ENCODE measurements at places on chromosomes 11 and 22.
A peak's percentile ranks its signal among the peaks of the same experiment; 100 is the strongest.

DNA sequence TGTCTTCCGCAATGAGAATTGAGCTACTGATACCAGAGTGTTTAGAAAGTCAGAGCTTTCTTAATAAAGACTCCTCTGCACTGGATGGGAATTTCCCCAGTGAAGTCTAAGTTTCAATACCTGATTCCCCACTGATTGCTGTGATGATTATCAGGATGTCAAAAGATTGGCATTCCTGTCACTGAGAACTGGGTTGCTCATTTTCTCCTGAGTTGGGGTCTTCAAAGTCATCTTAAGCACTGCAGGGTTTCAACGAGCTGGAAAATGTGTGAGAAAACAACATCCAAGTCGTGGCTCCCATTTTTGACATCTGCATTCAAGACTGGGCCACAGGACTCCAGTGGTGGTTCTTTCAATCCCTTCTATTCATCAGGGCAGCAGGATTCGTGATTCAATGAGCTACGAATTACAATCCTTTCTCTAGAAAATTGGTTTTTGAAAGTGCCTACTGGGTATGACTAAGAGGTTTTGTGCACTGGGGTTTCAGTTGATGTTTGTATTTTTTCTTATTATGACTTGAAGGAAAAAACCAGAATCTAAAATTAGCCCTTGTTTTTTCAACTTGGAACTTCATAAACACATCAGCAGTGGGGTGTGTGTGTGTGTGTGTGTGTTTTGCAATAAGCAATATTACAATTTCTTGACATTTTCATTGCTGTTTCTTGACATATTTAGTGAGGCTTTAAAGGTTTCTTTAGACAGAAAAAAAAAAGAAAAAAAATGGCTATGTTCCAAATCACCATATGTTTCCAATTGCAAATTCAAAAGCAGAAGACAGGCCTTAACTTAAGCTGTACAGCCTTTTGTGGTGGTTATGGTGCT, 233.0 kb downstream of the FAM76B start:
- H3K4me3 ChIP-seq, result no peak overlapping the region
- H3K27me3 ChIP-seq, result no peaks in the 10 kb centered on the region
- peak overlapping the region; percentile 24 for H3K27ac ChIP-seq
- no peaks in the 10 kb centered on the region for H3K36me3 ChIP-seq
- H3K4me1 ChIP-seq, result peaks cover 25% of the 10 kb centered on the region
- DNase-seq, result no peak

DNA sequence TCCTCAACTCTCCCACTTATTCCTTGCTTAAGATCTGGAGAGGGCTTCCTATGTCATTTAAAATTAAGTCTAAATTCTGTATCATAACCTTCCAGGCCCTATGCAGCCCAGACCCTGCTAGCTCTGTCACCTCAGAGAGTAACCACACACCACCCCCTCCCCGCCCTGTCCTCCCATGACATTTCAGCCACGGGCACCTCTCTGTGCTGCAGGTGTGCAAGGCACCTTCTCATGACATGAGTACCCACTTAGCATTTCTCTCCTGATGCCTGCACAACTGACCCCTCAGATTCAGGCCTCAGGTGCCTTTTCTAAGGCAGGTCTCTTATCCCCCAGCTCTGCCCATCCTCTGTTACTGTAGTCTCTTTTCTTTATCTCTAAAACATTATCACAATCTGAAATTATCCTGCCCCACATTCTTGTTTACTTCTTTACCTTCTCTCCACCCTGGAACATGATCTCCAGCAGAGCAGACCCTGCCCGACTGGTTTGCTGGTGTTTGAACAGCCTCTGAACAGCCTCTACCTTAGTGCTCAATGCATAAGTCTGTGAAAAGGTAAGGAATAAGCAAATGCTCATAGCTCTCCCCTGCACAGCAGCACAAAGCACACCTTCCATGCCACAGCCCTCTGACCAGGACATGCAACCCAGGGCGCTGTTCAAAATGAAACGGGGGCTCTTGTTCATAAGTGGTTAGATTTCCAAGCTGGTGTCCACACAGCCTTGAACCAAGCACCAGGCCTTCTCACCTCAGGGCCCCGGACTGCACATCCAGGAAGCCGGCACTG, 196.1 kb upstream of the B3GAT1 start:
- H3K27me3 ChIP-seq, result peaks cover 4% of the 10 kb centered on the region
- no peaks in the 10 kb centered on the region for H3K36me3 ChIP-seq
- DNase-seq, result no peak
- H3K4me3 ChIP-seq, result no peak overlapping the region
- H3K27ac ChIP-seq, result peak overlapping the region; percentile 55
- no peaks in the 10 kb centered on the region for H3K4me1 ChIP-seq

GRCh38 chr11:44286268-44286880, 23.6 kb downstream of the ALX4 start:
- H3K27me3 ChIP-seq, result peaks cover 22% of the 10 kb centered on the region
- no peaks in the 10 kb centered on the region for H3K36me3 ChIP-seq
- H3K4me3 ChIP-seq, result no peak overlapping the region
- peaks cover 4% of the 10 kb centered on the region for H3K4me1 ChIP-seq
- H3K27ac ChIP-seq, result no peak overlapping the region
- peak; percentile 79 for DNase-seq

- H3K4me1 ChIP-seq, result peaks cover 3% of the 10 kb centered on the region
- DNase-seq, result no peak
- no peaks in the 10 kb centered on the region for H3K36me3 ChIP-seq
- no peaks in the 10 kb centered on the region for H3K27me3 ChIP-seq
- no peak overlapping the region for H3K27ac ChIP-seq
These were observed 21.9 kb upstream of the CYB5R3 start for GRCh38 chr22:42670921-42671709.

- H3K27me3 ChIP-seq, result peaks cover 23% of the 10 kb centered on the region
- DNase-seq, result no peak
- no peak overlapping the region for H3K4me3 ChIP-seq
- no peaks in the 10 kb centered on the region for H3K36me3 ChIP-seq
- no peaks in the 10 kb centered on the region for H3K4me1 ChIP-seq
These were observed 6.2 kb downstream of the DUSP8 start for GRCh38 chr11:1565904-1566247.

DNA sequence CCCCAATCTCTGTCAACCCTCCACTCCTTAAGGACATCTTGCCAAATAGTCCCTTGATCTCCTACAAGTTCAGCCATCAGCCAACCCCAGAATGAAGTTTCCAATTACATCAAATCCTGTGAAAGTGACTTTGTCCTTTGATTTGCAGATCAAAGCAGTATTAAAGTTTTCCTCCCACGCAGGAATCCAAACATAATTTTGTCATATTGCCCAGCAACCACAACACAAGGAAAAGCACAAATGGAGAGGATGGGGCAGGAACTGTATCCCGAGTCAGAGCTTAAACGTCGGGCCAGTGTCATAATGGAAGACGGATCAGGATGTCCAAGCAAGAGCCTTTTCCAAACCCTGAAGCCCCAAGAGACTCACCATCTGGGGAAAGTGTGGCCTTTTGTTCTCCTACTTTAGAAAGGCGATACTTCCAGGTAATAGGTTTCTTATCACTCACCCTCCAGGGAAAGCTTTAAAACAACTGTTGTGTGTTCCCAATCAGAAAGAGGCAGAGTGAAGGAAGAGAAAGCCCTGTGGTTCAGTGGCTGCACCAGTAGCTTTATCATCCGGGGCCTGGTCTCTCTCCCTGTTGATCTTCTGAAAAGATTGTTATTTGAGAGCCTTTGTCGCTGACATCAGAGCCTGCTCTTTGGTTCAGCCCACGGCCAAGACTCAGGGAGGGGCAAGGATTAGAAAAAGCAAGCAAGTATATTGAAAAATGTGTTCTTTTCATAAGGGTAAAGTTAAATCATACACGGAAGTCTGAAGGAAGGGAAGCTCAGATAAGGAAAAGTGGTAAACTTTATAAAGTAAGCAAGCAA, 41.7 kb downstream of the EXPH5 start:
- H3K27me3 ChIP-seq, result no peaks in the 10 kb centered on the region
- no peak overlapping the region for H3K4me3 ChIP-seq
- no peaks in the 10 kb centered on the region for H3K36me3 ChIP-seq
- peaks cover 19% of the 10 kb centered on the region for H3K4me1 ChIP-seq
- no peak for DNase-seq

DNA sequence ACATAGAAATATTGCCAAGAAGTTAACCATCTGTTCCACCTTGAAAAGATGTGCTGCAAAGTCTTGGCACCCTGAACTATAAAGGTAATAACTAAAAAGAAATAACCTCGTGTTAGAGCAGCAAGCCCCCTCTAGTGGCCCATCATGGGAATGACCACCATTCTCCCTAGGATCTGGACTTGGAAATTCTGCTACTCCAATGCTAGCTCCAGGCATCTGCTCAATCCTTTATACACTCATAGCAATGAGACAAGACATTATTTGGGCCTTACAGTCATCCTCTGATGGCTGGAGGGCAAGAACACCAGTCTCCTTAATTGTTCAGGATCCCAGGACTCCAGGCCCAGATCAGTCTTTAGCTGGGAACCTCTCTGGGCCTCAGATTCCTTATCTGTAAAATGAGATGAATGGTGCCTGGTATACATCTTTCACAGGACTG, 76.0 kb downstream of the CWC15 start:
- no peaks in the 10 kb centered on the region for H3K4me1 ChIP-seq
- no peak overlapping the region for H3K27ac ChIP-seq
- H3K27me3 ChIP-seq, result no peaks in the 10 kb centered on the region
- DNase-seq, result peak; percentile 39
- H3K4me3 ChIP-seq, result no peak overlapping the region

DNA sequence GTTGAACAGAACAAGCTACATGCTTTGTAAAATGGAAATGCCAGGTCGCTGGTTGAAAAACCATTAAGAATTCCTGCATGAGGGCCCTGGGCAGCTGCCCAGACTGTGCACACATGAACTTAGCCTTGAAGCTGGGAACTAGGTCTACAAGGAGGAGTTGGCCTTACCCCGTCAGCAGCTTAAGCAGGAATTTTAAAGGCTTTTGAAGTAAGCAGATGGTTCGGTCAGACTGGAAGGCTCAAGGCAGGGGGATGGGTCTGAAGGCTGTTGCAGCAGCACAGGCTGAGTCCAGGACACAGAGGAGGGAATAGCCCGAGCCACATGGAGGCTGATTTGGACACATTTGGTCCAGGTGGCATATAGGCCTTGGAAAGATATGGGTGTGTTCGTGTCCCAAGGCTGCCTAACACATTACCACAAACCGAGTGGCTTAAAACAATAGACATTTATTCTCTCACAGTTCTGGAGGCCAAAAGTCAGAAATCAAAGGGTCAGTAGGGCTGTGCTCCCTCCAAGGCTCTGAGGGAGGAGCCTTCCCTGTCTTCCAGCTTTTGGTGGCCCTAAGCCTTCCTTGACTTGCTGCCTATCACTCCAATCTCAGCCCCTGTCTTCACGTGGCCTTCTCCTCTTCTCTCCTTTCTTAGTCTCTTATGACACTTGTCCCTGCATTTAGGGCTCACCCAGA, 11.6 kb downstream of the LIF start:
- H3K36me3 ChIP-seq, result no peaks in the 10 kb centered on the region
- no peak for DNase-seq
- peaks cover 28% of the 10 kb centered on the region for H3K4me1 ChIP-seq

GRCh38 chr22:46941968-46942798, 179.7 kb downstream of the TBC1D22A start:
- no peak overlapping the region for H3K27ac ChIP-seq
- no peaks in the 10 kb centered on the region for H3K36me3 ChIP-seq
- H3K4me3 ChIP-seq, result no peak overlapping the region
- H3K4me1 ChIP-seq, result peaks cover 5% of the 10 kb centered on the region

GRCh38 chr11:48044577-48044976, 64.2 kb downstream of the PTPRJ start:
- peak overlapping the region; percentile 71 for H3K27ac ChIP-seq
- no peak for DNase-seq
- H3K27me3 ChIP-seq, result no peaks in the 10 kb centered on the region
- H3K4me1 ChIP-seq, result peaks cover 37% of the 10 kb centered on the region

DNA sequence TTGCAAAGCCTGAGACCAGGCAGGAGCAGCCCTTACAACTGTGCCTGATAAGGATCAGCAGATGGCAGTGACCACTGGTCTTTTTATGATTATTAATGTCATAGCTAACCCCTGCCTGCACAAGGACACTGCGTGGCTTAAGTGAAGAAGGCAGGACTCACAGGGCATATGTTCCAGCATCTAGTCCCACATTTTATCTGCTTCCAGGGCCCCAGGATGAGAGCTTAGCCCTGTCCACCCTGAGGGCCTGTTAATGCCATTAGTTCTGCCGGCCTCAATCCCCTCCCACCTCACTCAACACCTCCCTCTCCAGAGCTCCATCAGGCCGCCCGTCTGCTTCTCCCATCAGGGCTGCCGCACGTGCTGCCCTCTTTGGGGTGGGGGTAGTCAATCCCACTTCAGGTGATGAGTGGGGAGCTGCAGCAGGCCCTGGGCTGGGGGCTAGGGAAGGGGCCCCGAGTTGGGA, 33.1 kb upstream of the TSPAN18 start:
- DNase-seq, result no peak
- H3K27me3 ChIP-seq, result no peaks in the 10 kb centered on the region
- no peak overlapping the region for H3K27ac ChIP-seq
- H3K36me3 ChIP-seq, result no peaks in the 10 kb centered on the region
- peaks cover 11% of the 10 kb centered on the region for H3K4me1 ChIP-seq
- no peak overlapping the region for H3K4me3 ChIP-seq

GRCh38 chr11:113670149-113670830, 35.8 kb downstream of the TMPRSS5 start:
- DNase-seq, result no peak
- H3K27ac ChIP-seq, result no peak overlapping the region
- H3K4me1 ChIP-seq, result peaks cover under 1% of the 10 kb centered on the region
- peaks cover 7% of the 10 kb centered on the region for H3K36me3 ChIP-seq

DNA sequence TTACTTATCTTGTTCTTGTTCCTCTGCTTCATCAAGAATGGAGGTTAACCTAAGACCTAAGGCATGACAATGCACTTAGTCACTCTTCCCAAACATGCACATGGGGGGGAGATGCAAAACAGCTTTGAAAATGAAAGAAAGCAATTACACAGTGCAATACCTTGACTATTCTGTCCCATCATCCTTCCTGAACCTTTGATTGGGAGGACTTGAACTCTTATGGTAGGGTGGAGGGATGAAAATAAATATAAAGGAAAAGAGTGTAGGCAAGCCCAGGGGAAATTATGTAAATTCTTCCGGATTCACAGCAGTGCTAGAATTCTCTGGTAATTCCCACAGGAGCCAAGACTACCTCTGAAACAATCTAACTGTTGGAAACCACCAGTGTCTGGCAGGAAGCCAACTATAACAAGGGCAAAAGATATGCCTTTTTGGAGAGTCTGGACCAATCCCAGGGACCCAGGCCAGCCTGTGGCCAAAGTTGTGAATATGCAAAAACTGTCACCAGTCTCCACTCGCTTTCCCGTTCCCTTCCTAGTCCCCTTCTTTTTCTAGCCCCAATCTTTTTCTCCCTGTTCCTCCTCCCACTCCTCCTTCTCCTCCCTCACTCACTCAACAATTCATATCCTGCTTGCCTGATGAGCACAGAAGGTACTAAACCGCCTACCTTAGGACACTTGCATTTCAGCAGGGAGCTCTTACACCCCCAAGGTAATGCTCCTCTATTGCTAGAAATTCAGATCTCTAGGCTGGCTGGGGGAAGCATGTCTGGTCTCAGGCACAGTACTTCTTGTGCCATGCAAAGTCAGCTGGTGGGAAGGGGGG, 2.5 kb upstream of the RCN1 start:
- peaks cover 25% of the 10 kb centered on the region for H3K4me1 ChIP-seq
- H3K36me3 ChIP-seq, result peaks cover 2% of the 10 kb centered on the region
- H3K27ac ChIP-seq, result no peak overlapping the region
- DNase-seq, result no peak
- H3K27me3 ChIP-seq, result peaks cover 2% of the 10 kb centered on the region
